NCI-H1105 (cell line): ENCODE measurements at places on chromosomes 3 and 15.

GRCh38 chr3:154766765-154767503 lies 313.2 kb upstream of the MME start:
- DNase-seq, result no peak

- no peak for DNase-seq
Observed at GRCh38 chr3:134922101-134922500, 127.0 kb downstream of the EPHB1 start.

DNA sequence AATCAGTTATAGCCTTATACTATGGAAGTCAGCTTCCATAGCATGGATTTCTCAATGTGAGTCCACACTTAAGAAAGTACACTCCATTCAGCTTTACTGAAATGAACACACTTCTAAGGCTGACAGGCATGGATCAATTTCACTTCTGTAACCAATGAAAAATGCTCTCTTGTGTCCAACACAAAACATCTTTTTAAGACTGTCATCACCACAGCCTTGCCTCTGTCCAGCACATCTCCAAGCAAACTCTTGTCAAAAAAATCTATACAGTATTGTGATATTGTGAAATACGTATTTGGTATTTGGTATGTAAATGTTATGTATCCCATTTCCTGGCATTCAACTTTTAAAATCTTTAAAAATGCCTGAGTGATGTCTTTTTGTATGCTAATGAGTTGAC lies 208.7 kb downstream of the RAP2B start:
- DNase-seq, result no peak

- no peak for DNase-seq
Observed at GRCh38 chr3:188108703-188109412, 45.1 kb upstream of the LPP start.

DNA sequence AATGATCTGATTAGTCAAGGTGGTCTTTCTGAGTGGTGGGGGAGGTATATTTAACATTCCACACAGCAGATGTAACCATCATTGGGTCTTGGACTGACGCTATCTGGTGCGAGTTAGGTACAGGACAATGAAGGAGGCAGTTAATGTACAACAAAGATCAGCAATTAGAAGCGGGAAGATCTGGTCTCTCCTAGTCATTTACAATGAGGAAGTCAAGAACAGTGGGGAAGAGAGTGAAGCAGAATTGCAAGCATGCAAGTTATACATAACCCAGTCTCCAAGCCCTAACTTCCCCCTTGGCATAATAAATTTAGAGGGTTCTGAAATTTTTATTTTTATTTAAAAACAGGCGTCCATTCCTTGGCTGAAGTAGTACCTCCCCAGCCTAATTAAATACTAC lies 14.1 kb downstream of the GPD1L start:
- DNase-seq, result no peak

GRCh38 chr15:36886191-36886590 lies 214.2 kb downstream of the MEIS2 start:
- no peak for DNase-seq

GRCh38 chr15:33716025-33716424 lies 252.3 kb upstream of the CHRM5 start:
- DNase-seq, result no peak

- DNase-seq, result no peak
Observed at GRCh38 chr15:28974142-28974541, 88.4 kb downstream of the APBA2 start.

DNA sequence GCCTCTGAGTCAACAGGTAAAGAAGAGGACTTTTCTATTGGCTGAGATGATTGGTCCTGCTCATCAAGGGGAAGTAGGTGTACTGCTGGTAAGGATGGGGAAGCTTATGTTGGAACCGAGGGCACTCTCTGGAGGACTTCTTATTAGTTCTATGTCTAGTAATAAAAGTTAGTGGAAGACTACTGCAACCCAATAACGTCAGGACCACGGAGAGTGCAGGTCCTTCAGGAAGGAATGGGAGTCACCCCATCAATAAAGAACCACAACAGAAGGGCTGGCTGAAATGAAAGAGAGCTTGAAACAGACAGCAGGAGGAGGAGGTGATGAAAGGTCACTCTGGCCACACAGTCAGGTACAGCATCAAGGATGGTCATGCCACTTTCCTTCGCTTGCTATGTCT lies 68.8 kb upstream of the PRR23E start:
- no peak for DNase-seq

DNA sequence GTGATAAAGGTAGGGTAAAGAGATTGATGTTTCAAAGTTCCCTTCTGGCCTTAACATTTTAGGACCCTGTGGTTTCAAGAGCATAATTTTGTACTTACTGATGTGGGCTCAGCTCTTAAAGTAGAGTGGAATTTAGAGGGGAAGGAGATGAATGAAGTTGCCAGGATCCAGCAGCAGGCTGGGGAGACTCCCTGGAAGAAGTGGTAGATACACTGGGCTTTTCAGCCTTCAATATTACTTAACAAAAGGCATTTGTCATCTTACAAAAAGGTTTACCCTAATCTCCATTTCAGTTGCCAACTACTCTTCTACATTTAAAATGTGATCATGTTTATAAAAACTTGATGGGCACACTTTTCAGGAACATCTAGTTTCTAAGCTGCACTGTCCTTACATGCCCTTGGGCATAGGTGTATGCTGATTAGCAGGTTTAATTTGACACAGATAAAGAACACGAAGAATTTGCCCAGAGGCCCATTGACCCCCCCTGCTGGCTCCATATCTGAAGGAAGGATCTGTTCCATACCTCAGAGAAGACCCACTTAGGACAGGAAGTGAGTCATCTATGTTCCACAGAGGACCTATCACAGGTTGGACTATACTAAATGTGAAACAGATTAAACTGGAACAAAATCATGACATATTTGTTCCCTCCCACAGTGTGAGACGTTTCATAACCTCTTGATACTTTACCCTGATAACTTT lies 93.0 kb upstream of the LPP start:
- no peak for DNase-seq
